ENCODE measurements at places on chromosomes 1 and 21.

GRCh38 chr1:111204201-111204982 is 3.9 kb upstream of the DENND2D start:
- DNase-seq: peak; percentile 79

DNA sequence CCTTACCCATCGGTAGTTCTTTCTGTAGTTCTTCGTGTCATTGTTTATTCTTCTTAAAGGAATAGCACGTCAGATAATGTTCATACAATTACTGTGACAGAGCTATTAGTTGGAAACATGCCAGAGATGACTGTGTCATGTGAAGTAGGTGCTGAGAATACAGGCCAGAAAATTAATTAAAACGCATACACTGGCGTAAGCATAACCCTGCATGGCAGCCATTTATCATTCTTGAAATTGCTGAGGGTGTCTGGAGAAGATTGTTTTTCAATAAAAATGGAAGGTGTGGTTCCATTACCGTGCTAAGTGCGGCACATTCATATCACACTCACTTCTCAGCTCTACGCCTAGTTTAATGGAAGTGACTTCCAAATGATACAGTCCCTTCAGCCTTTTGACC is 7.8 kb downstream of the ETS2 start:
- DNase-seq: no peak

- DNase-seq: no peak
Observed at GRCh38 chr1:215845234-215845891, 278.3 kb downstream of the KCTD3 start.

DNA sequence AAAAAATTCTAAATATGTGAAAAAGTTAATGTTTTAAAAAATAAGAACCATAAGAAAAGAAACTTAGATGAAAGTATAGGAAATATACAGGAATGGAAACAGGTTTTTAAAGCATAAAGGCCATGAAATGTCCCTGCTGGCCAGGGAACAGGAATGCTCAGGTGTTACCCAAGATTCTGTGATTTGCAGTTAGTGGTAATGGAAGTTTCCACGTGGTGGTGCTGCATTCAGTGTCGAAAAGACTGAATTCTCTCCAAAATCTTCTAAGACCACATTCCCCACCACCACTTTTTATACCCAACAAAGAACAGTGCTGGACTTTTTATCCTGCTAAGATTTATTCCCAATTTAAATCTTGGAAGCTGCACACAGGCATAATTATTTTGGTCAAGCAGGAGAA is 126.2 kb downstream of the PRRX1 start:
- DNase-seq: no peak

- no peak for DNase-seq
Observed at GRCh38 chr21:37749132-37749531, 167.1 kb downstream of the KCNJ6 start.

- DNase-seq: no peak
Observed at GRCh38 chr1:191541758-191542157, 616.5 kb upstream of the RGS18 start.

DNA sequence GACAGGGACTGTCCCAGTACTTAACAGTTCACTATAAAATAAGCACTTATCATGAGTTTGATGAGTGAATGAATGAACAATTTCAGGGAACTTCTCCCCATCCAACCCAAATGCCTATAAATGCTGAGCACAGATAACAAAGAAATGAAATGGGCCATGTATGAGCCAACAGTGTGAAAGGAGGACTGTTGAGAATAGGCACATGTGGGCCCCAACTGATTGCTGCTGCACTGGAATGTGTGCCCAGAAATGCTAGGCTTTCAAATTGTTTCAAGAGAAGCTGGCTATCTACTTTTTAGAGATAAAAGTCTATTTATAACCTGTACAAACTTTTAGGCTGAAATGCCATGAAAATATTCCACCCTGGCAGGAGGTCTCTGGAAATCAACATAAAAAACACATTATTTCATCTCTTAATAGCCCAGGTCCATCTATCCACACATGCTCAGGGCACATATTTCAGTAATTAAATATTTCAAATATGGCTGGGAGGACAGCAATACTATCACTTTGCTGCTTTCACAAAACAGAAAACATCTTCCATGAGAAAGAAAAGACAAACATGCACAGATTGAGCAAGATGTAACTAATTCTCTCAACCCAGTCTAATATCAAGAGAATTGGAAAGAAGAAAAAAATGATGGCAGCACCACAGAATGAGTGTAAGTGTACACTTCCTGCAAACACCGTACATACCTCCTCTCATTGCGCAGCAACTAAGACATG is 49.8 kb downstream of the COLGALT2 start:
- DNase-seq: no peak

- DNase-seq: no peak
Observed at GRCh38 chr1:83131692-83131955, 867.3 kb downstream of the TTLL7 start.

GRCh38 chr1:173113015-173113741 is 62.4 kb upstream of the TNFSF18 start:
- DNase-seq: peak; percentile 12

DNA sequence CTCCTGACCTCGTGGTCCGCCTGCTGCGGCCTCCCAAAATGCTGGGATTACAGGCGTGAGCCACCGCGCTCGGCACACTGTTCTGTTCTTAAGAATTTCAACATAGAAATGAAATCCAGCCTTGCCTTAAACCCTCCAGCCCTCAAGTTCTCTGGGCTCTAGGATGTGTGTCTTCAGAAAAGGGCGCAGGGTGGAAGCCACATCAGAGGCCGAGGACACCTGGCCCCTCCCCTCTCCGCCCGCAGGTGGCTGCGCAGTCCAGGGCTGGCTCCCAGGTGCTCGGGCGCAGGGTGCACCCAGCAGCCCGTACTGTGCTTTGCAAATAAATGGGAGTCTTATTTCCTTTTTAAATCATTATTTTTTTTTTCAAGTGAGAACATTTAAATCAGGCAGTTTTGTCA is 2.0 kb upstream of the C1orf174 start:
- DNase-seq: peak; percentile 49

- no peak for DNase-seq
Observed at GRCh38 chr1:9500756-9501754, 38.2 kb upstream of the SLC25A33 start.

GRCh38 chr1:117770981-117771531 is 158.4 kb downstream of the GDAP2 start:
- no peak for DNase-seq

GRCh38 chr1:8359617-8360481 is 41.9 kb downstream of the SLC45A1 start:
- DNase-seq: no peak
